NCI-H187 (cell line): ENCODE measurements at places on chromosomes 16 and 17.
A peak's percentile ranks its signal among the peaks of the same experiment; 100 is the strongest.

DNA sequence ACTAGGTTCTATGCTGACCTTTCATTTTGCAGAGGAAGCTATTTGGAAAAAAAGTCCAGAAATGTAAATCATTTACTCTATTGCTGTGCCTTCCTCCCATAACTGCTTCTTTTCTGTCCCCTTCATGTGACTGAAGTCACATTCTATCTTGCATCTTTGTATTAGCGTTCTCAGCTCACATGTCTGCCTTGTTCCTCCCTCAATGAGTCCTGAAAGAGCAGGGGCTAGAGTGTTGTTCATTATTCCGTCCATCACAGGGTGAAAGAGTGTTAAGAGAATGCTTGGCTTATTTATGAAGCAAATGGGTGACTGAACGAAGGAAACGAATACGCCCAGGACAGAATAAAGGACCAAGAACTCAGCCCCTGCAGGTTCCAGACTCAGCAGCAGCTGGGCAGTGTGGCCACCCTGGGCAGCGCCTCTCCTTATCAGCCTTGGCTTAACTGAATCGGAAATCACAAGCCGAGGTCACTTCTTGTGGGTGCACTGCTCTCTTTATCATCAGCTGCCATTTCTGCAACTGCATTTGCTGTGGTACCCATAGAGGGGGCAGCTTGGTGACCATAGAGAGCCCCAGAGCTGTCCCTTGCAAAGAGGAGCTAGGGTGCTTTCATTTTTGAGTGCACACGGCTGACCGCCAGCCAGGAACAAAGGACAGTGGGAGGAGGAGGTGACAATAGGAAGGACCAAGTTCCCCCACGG, 1.8 kb upstream of the PIK3R6 start:
- DNase-seq, result no peak

DNA sequence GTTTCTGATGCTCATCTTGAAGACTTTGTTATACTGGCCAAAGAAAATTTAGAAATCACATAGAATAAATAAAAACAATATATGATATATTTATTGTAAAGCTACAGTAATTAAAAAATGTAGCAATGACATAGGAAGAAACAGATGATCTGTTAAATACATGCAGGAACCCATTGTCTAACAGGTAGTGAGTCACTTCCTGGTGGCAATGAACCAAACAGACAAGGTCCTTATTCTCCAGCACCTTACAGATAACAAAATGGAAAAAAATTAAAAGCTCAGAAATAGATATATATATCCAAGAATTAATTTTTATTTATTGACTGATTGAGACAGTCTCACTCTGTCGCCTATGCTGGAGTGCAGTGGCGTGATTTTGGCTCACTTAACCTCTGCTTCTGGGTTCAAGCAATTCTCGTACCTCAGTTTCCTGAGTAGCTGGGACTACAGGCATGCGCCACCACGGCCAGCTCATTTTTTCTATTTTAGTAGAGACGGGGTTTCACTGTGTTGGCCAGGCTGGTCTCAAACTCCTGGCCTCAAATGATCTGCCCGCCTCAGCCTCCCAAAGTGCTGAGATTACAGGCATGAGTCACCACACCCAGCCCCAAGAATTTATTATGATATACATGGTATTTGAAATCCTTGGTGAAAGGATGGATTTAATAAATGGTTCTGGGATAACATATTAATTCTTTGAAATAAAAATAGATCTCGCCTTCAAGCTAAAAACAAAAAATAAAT, 7.5 kb downstream of the NETO2 start:
- no peak for DNase-seq

- no peak for DNase-seq
These were observed 16.4 kb downstream of the SAP30BP start for GRCh38 chr17:75683583-75683982.

GRCh38 chr16:31476303-31477219, 4.6 kb downstream of the TGFB1I1 start:
- no peak for DNase-seq

GRCh38 chr16:80744856-80745255, 59.5 kb downstream of the CDYL2 start:
- DNase-seq, result no peak

GRCh38 chr16:89787365-89787805, 29.1 kb downstream of the FANCA start:
- no peak for DNase-seq

DNA sequence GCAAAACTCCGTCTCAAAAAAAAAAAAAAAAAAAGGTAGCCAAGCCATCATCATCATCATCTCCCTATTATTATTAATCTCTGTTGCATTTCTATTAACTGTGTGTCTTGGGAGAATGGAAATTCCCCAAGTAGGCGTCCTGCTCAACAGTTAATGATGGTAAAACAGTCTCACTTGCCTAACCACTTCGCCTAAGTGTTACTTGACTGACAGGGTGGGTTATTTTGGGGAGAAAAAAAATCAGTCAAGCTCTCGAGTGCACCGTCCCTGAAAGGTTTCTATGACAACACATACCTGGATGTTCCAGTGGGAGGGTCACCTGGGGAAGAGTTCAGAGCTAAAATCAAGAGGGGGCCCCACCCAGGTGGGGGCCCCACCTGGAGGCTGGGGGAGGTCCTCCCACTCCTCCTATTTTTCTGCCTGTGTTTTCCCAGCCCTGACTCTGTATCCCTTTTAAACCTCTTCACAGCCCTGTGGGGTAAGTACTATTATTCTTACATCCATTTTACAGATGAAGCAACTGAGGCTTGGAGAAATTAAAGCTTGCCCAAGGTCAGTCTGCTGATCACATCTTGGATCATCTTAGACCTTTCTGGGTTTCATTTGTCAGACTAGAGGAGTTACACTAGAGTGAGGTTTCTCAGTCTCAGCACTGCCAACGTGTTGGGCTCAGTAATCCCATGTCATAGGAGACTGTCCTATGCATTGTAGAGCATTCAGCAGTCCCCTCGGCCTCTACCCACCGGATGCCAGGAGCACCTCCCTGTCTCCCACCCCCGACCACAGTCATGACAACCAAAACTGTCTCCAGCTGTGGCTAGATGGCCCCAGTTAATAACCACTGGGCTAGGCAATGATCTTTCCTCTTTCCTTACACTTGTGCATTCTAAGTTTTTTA, 11.0 kb upstream of the ABAT start:
- DNase-seq, result no peak

- no peak for DNase-seq
These were observed 17.7 kb upstream of the DOK4 start for GRCh38 chr16:57504001-57504400.

DNA sequence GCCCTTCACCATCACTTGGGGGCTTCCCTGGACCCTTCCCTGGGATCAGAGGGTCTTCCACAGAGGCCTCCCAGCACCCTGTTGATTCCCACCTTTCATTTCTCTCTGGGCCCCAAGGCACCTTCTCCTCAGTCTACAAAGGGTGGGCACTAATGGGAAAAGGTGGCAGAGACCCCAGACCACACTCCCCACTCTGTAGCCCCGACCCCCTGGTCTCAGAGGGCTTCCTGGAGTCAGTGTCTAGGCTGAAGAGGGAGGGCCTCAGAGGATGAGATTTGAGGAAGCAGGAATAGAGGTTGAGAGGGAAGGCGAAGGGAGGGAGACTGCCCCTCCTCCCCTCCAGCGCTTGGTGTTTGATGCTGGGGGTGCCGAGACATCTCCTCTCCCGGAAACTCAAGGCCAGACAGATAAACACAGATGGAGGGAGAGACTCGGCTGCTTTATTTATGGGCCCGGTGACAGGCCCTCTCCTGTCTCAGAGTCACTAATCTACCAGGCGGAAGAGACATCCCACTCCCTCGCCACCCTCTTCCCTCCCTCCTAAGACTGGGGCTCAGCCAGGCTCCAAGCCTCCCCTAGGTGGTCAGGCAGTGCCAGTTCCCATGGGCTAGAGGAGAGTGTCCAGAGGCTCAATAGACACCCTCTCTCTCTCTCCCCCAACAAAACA, 18.5 kb upstream of the SP2 start:
- DNase-seq, result no peak

DNA sequence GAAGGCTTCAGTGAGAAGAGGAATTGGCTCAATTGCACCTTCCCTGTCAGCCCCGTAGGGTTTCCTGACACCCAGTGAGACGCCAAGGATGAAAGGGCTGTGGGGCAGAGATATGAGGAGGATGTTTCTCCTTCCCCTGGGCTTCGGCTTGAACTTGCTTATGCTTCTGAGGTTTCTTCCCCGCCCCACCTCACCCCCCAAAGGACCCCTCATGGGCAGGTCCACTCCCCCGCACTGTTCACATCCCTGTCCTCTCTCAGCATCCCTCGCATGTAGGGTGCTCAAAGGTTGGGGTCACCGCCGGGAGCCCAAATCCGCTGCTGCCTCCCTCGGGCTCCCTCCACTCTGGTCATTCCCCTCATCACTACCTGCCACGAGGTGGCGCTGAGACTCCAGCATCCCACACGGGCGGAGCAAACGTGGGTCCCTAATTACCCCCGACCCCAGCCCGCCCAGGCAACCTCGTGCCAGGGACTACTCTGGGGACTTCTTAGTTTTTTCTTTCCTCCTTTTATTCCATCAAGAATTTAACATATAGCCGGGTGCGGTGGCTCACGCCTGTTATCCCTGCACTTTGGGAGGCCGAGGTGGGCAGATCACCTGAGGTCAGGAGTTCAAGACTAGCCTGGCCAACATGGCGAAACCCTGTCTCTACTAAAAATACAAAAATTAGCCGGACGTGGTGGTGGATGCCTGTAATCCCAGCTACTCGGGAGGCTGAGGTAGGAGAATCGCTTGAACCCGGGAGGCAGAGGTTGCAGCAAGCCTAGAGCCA, 3.3 kb upstream of the TRARG1 start:
- DNase-seq, result no peak

DNA sequence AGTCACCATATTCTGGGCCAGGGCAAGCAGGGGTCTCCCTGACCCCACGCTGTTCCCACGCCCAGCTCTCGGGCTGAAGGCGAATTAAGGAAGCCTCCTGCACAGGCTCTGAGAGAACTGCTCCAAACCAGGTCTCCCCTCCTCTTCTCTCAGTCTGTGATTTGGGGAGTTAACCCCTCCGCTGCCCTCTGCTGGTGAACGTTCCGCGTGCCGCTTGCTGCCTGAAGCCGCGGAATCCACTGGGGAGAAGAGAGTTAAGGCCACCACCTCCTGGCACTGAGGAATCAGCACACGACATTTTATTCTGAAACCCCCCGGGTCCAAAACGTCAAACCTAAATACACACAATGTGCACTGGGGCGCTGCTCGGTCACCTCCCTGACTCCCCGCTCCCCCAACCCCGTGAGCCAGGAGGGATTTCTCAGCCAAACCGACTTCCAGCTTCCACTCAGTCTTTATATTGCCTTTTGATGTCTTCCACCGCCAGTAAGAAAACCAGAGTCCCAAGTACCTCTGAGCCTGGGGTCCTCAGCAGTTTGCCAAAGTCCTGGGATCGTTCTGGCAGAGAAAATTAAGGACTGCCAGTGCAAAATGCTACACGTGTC, 54.4 kb upstream of the RCVRN start:
- DNase-seq, result no peak

- DNase-seq, result no peak
These were observed 3.7 kb downstream of the ELOB start for GRCh38 chr16:2773188-2773968.

DNA sequence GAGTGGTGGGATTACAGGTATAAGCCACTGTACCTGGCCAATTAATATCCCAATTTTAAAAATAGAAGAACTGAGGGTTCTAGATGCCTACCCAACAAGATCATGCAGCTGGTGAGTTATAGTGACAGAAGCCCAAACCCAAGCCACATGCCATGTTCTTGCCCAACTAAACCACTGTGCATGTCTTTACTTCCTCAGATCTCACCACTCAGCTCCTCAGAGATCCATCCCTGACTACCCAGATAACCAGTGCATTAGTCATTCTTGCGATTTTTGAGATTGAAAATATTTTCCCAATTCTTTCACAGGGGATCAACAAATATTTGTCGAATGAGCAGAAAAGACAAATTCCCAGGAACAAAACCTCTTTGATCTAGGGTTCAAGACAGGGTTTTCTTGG, 303.1 kb downstream of the CBLN1 start:
- no peak for DNase-seq

DNA sequence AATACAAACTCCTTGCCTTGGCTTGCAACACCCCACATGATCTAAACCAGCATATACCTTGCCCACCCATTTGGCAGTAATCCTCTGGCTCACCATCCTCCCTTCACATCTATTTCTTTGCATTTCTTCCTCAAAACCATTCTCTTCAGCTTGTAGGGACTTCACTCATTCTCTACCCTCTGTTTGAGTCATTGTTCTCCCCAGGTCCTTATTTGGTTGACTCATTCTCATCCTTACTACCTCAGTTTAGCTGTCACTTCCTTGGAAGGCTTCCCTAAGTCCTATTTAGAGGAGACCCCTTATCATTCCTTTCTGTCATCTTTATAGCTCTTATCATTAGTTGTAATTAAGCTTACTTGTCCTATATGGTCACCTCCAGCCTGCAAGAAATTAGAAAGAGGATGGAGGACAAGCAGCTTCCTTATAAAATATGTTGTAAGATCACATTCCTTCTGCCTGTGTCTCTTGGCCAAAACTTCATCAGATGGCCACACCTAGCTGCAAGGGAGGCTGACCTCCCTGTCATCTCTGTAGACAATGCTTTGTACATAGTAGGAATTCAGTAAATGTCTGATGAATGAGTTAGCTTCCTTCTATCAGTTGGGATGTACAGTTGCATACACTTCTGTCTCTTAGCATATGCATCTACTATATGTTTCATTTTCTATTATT, 1.7 kb downstream of the TTC19 start:
- no peak for DNase-seq

- no peak for DNase-seq
These were observed 13.4 kb downstream of the HSPB9 start for GRCh38 chr17:42135664-42136653.

GRCh38 chr16:84360170-84360569, 8.2 kb upstream of the ATP2C2 start:
- DNase-seq, result no peak

- DNase-seq, result no peak
These were observed 22.0 kb upstream of the TAOK1 start for GRCh38 chr17:29368161-29368560.

- no peak for DNase-seq
These were observed 671 bp upstream of the EDC4 start for GRCh38 chr16:67872131-67872630.

DNA sequence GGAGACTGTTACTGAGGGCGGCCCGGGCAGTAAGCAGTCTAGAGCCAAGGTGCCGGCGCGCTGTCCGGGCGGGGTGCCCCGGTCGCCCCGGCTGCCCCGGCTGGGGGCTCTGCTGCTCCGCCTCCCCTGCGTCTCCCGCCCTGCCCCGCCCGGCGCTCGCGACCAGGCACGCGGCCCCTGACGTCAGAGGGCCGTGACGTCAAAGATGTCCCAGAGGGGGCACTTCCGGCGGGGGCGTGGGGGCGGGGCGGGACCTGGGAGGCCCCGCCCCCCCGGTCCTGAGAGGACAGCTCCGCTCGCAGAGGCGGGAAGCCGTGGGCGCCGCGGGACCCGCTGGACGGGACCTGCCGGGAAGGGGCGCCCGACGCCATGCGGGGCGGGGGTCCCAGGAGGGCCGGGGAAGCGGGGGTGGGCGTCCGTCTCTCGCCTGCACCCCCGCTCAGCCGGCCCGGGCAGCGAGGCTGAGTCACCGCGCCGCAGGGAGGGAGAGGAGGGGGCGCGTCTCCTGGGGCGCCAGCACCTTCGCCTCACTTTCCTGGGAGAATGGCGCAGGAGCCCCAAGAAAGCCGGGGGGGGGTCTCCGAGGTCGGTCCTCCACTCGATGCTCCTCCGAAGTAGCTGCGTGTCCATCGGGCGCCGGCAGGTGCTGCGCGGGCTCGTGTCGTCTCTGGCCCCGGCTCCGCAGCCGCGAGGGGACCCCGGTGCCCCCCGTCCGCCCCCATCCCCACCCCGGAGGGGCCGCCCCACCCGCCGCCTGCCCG, 4.4 kb upstream of the HIC1 start:
- peak; percentile 44 for DNase-seq

- DNase-seq, result no peak
These were observed 44.7 kb downstream of the NEUROD2 start for GRCh38 chr17:39562976-39563375.
